Stimulated activated naive CD8-positive, alpha-beta T cell treated with anti-CD3 and anti-CD28 coated beads, Interleukin-15, amount 100 ng/mL, for 72 hours (primary cell): ENCODE measurements at places on chromosomes 4 and X.

DNA sequence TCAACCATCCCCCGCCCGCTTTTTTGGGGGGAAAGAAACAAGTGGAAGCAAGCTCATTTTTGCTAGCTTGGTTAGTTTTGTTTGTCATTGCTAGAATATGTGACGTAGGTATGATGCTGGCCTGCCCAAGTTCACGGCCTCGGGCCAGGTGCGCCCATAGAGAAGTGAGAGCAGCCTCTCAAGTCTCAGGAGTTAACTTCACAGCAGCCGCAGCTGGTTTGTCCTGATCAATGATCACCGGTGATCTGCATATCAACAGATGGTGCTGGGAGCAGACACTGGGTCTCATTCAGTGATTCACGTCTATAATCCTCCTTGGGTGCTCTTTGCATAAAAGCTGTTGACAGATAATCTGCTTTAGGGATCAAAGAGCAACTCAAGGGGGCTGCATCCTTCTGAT, 50.1 kb downstream of the ENPP6 start:
- DNase-seq: no peak

- no peak for DNase-seq
Observed at GRCh38 chrX:72634331-72634730, 61.7 kb upstream of the HDAC8 start.

DNA sequence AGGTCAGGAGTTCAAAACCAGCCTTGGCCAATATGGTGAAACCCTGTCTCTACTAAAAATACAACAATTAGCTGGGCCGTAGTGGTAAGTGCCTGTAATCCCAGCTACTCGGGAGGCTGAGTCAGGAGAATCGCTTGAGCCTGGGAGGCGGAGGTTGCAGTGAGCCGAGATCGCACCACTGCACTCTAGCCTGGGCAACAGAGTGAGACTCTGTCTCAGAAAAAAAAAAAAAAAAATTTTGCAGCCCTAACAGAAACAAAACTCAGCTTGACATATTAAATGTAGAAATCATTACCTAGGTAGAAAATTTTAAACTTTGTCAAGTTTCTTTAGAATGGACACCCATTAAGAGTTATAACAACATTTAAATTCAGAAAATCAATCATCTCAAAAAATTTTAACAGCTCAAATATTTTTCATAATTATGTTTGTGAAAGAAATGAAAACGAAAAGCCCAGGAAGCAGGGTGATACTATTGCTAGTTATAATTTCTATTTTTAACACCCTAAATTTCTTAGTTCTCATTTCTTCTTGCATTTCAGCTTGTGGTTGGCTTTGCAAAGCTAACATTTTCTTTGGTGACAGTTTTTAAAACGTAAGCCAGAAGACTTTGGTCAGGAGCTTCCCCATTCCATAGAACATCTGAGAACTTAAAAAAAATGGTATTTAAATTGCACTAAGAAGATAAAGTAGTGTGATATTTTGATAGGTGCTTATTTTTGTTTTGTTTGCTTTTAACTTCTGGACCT, 33.3 kb upstream of the RBBP7 start:
- no peak for DNase-seq

DNA sequence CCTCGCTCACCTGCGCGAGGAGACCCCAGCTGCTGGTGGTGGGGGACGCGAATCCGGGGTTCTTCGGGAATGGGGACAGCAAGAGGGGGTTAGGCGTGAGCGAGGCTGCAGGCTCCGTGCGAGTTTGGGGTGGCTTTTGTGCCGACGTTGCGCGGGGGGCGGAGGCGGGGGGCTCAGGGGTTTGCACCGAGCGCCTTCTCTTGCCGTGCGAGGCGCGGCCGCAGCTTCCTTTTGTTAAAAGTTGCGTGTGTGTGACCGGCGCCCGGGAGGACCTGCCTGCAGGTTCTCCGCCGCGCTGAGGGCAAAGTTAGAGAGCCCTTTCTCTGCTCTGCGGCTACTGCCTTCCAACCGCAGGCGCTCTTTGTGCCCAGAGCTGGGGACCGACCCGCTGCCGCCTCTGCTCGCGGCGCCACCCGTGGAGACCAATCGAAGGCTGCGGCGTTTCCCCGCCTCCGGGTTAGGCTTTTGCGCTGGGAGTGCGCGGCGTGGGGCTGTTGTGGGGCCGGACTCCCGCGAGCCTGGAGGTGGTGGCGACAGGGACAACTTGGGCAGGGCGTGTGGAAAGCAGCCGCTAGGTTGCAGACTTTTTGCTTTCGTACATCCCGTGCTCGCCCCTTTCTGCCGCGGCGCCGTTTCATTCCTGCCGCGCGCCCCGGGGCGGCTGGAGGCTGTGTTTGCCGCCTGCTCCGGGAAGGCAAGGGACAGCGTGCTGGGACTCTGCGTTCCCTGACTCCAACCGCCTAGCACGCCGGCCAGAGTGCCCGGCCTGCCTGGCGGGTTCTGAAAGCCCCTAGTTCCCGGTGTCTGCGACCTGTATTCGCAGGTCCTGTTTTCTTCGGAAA, 716 bp downstream of the KIT start:
- peak; percentile 41 for DNase-seq

- DNase-seq: no peak
Observed at GRCh38 chrX:73615022-73615421, 52.0 kb downstream of the CHIC1 start.

GRCh38 chrX:17542123-17542522, 167.1 kb downstream of the NHS start:
- no peak for DNase-seq

GRCh38 chr4:45957353-45957752, 166.5 kb downstream of the GABRG1 start:
- DNase-seq: no peak

- no peak for DNase-seq
Observed at GRCh38 chr4:6806924-6807626, 24.5 kb downstream of the KIAA0232 start.

GRCh38 chr4:24369507-24370029, 214.8 kb downstream of the DHX15 start:
- no peak for DNase-seq

DNA sequence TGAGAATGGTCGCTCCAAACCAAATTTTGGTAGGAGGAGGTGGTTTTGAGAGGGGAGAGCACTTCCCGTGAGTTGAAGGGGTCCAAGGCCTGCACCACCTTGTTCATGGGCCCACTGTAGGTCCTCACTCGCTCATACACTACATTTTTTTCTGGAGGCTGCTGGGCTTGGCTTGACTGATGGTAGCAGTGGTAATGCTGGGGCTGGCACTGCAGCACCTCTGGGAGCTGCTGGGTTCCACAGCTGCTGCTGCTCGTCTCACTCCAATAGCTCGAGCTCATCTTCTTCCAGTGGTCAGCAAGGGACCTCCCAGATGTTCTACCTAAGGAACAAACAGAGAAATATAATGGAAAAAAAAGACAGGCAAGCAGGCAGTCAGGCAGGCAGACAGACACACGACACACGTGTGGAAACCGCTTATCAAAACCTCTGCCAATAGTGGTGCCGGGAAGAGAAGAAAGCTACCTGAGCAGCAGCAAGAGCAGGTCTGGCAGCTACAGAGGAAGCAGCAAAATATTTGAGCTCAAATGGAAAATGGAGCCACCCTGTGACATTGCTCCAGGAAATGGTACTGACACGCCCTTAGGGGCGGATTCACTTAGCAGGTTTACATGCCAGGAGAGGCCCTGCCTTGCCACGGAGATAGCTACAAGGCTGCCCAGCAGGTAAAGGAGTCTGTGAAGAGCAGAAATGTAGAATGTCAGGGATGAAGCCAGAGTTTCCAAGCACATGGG, at the start of gene POF1B:
TSS of gene POF1B (minus strand) at position 492 of the 734 bp plus-strand sequence. CDS start at position 281, 211 bp downstream.
- DNase-seq: no peak

DNA sequence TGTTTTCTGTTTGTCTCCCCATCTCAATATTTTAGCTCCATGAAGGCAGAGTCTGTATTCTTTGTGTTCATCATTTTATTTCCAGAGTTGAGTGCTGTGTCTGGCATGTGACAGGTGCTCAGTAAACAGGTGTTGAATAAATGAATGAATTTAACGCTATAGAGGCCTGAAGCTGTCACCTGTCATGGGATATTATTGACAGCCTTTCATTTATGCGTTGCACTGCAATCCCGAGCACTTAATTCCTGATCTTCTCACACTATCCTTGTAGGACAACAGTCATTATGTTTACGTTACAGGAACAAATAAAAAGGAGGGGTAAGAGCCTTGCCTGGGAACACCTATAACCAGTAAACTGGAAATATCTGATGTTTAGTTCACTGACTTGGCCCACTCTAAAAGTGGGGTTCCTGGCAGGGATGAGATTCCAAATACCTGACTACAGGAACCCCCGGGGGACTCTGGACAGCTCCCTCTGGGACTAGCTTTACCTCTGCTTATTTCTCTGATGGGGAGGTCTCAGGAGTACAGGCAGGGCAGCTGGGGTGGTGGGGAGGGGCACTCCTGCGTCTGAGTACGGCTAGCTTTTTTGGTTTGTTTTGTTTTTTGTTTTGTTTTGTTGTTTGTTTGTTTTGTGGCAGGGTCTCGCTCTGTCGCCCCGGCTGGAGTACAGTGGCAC, 36.6 kb downstream of the SEL1L3 start:
- DNase-seq: no peak
